ENCODE measurements at places on chromosomes 1 and 21. TPM values are rescaled to one million over a fixed set of nuclear protein-coding genes. Genes with fewer than 3 reads are reported as not detected.

SLC44A5 gene
- 4.4 TPM for total RNA-seq

UQCRHL gene
- 1.8 TPM for total RNA-seq

PRR9 gene
- total RNA-seq = not detected

TMEM201 gene
- total RNA-seq = 8.8 TPM

PLEKHO1 gene
- 135 TPM for total RNA-seq

KCNJ9 gene
- total RNA-seq = not detected

CNR2 gene
- 1.1 TPM for total RNA-seq

DNA sequence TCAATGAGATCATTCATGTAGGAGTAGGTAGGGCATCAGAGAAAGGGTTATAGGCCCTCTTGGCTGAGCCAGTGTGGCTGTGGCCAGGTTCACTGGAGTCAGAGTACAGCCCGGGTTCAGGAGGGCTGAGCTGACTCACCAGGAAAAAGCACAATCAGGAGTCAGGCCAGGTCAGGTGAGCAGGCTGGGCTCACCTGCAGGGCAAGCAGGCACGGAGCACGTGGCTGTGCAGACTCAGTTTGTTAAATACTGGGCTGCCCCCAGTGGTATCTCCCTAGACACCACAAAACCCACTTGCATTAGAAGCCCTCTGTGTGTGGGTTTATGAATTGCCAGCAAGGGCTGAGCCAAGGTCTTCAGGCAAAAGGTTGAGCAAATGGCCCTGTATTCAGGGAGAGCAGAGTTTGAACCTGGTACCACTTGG lies 122.1 kb upstream of the SERBP1 start:
- no peak overlapping the region for H3K27ac ChIP-seq
- H3K36me3 ChIP-seq = peaks cover 4% of the 10 kb centered on the region
- no peak for DNase-seq

DNA sequence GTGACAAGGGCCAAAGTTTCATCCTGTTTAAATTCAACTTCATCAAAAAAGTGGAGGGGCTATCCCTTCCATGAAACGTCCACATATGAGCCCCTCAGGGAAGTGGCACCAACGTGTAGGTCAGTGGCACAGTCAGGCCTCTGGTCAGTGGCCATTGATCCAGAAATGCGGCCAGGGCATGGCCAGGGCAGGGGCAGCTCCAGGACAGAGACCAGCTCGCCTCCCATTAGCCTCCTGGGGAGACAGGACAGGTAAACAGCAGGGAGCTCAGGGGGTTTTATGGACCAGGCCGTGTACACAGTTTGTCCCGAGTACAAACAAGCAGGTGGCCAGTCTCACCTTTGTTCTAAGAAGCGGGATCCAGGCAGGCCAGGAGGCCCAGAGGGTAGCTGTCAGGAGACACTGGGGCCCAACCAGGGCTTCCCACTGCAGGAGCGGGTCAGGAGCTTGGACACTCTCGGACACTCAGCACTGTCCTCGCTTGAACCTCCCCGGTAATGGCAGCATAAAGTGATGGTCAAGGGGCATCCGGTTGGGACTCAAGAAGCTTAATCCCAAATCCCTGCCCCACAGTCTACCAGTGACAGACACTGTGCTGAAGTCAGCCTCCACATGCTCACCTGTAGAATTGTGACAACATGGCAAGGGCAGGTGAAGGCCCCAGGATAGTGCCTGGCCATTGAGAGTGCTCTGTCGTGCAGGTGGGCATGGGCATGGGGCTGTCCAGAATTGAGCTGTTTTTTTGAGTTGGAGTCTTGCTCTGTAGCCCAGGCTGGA lies 144.1 kb upstream of the ERRFI1 start:
- no peak for DNase-seq
- H3K4me1 ChIP-seq = peaks cover 36% of the 10 kb centered on the region
- peak overlapping the region; percentile 52 for H3K4me3 ChIP-seq
- no peaks in the 10 kb centered on the region for H3K27me3 ChIP-seq
- peaks cover 2% of the 10 kb centered on the region for H3K36me3 ChIP-seq

DNA sequence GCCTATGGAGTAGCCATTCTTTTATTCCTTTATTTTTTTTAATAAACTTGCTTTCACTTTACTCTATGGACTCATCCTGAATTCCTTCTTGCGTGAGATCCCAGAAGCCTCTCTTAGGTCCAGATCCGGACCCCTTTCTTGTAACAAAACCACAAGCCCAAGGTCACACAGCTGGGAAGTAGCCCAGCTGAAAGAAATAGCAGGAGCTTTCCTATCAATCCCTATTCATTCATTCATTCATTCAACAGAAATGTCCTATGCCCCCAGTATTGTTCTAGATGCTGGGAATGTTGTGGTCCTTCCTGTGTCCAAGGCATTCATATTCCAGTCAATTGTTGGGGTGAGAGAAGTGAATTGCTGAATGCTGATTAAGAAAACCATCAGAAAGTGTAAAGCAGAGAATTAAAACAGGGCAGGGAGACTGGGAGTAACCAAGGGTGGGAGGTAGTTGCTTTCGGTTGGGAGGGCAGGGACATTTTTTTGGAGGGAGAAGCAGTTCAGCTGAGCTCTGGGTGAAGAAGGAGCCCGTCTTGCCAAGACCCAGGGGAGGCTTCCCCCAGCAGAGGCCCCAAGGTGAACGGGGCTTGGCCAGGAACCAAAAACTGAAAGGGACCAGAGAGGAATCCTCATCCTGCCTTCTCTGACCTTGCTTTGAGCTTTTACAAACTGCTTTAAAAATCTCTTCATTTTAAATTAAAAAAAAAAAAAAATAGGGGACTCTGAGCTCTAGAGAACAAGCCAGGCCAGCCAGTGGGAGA lies 10.8 kb downstream of the PLA2G2D start:
- no peak for DNase-seq
- H3K4me1 ChIP-seq = no peaks in the 10 kb centered on the region
- H3K36me3 ChIP-seq = no peaks in the 10 kb centered on the region
- H3K27me3 ChIP-seq = peaks cover 15% of the 10 kb centered on the region
- no peak overlapping the region for H3K4me3 ChIP-seq

GRCh38 chr1:29237852-29238619 lies 1.7 kb downstream of the PTPRU start:
- peak overlapping the region; percentile 78 for H3K4me3 ChIP-seq
- no peak overlapping the region for H3K27ac ChIP-seq
- no peak for DNase-seq
- H3K27me3 ChIP-seq = peaks cover 54% of the 10 kb centered on the region

DNA sequence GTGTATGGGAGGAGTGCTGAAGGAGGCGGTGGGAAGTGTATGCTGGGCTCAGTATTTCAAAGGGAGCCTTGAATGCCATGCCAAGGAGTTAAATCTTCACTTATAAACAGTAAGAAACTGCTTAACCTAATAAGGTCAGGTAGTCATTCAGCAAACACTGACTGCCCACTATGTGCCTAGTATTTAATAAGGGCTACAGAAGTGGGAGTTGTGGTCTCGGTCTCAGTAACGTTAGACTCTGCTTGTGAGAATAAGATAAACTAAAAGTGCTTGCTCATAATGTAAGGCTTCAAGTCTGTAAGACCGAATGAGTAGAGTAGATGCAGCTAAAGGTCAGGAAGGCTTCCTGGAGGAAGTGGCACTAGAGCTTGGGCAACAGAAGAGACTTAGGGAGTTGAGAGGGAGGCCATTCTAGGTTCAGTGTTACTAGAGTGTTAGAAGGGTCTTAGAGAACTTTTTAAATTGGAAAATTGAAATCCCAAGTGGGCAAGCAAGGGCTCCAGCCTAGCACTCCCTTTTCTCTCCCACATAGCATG lies 6.0 kb downstream of the MARCKSL1 start:
- H3K27me3 ChIP-seq = no peaks in the 10 kb centered on the region
- peaks cover 82% of the 10 kb centered on the region for H3K36me3 ChIP-seq
- H3K27ac ChIP-seq = peak overlapping the region; percentile 9
- H3K4me1 ChIP-seq = peaks cover 18% of the 10 kb centered on the region
- no peak overlapping the region for H3K4me3 ChIP-seq

DNA sequence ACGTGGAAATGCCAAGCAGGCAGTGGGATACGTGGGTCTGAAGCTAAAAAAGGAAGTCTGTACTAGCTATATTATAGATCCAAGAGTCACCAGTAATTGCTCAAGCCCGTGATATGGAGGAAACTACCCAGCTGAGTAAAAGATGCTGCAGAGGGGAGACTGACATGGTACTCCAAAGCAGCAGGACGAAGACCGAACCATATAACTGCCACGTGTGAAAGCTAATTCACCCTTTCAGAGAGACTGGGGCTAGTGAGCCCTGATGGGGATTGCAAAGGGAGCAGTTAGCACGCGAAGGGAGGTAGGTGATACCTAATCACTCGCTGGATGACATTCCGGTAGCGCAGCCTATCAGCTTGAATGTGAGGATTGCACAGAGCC lies 316 bp downstream of the AP4B1 start:
- peak overlapping the region; percentile 100 for H3K27ac ChIP-seq
- DNase-seq = no peak
- H3K27me3 ChIP-seq = no peaks in the 10 kb centered on the region

DNA sequence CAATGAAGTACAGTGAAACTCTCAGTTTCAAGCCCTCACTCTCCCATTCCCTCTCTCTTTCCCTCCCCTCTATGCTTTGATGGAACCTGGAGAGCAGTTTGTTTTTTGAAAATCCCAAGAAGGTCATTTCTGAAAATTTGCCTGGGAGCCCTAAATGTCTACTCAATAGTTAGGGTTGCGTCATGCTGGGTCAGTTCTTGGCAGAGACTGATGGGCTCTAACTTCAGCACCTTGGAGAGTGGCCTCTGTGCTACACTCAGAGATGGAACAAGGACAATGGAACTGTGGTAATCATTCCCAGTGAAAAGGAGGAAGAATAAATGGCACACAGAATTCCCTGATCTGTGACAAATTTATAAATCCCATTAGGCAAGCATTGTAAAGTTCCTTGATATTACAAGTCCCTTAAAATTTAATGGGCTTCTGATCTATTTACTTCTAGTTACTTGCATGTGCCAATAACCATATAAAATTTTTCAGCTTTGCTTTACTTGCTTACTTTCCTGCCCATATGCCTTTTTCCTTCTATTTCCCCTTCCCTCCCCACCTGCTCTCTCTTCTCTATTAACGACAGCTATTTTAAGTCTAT lies 182.9 kb upstream of the KCND3 start:
- no peaks in the 10 kb centered on the region for H3K4me1 ChIP-seq
- no peak for DNase-seq
- H3K4me3 ChIP-seq = no peak overlapping the region
- peaks cover 21% of the 10 kb centered on the region for H3K27me3 ChIP-seq

DNA sequence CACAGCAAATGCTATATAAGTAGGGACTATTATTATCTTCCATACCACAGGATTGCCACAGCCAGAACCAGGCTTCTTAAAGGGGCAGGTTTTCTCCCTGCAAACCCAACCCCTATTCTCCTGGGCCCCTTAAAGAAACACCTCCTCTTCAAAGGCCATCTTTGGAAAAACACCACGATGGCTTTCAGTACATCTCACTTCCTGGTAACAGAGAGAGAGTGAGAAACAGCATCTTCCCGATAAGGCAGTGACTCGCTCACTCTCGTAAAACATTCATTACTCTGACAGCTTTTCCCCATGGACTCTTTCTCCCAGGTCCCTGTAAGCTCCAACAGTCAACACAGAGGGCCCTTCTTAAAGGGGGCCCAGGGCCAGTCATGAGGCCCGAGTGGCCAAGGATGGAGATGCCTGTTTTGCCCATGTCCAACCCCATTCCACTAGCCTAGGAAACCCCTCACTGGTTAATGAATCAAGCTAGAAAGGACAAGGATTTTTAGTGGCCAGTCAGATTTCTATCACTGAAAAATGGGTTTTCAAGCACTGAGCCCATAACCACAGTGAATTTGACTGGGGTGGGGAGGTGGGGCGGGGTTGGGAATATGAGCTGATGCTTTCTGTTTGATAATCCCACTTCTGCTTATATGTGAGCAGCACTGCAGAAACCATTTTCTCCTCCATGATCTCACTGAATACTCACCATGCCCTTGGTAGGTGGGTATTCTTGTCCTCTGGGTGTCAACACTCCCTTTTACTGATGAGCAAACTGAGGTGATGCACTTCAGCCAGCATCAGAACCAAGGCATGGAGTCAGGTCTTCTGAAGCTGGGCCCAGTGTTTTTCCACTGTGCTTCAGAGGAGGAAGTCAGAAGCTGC lies 3.6 kb upstream of the NAV1 start:
- no peak for DNase-seq
- H3K27me3 ChIP-seq = peaks cover 37% of the 10 kb centered on the region
